Effector memory CD4-positive, alpha-beta T cell (primary cell): ENCODE measurements at places on chromosomes 5 and 9.

DNA sequence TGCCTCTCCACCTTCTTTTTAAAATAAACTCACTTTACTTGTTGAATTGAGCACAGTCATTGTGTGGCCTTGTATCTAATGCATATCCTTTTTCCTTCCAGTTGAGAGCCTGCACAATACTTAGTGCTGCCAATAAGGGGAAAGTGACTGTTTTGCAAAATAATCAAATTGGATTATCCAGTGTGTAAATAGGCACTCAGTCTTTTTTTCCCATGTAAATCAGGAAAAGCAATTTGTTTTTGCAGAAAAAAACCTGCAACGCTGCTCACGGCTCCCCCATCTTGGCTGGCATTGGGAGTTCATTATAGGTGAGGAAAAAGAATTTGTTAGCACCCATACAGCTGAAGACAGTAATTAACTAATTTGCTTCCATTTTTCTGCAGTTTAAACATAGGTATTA, 299.9 kb downstream of the CSNK1G3 start:
- DNase-seq, result no peak

GRCh38 chr5:178399701-178400095, 167.1 kb upstream of the PHYKPL start:
- DNase-seq, result no peak

- no peak for DNase-seq
Observed at GRCh38 chr5:155631116-155631515, 617.6 kb downstream of the KIF4B start.

GRCh38 chr5:9198394-9198793, 347.5 kb downstream of the SEMA5A start:
- no peak for DNase-seq

GRCh38 chr9:133406480-133407307, 11.1 kb downstream of the REXO4 start:
- peak; percentile 60 for DNase-seq

DNA sequence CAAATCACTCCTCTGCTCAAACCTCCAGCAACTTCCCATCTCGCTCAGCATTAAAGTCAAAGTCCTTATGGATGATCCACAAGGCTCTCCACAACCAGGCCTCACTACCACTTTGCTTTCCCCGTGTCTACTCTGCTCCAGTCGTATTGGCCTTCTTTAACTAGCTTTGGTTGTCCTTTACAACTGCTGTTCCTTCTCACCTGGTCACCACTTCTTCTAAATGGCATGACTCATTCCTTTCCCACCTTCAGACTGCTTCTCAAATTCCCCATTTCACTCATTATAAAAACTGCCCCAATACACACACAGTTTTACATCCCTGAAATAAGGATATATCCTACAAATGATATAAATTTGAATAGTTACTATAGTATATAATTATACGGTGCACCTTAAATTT, 30.4 kb downstream of the CERT1 start:
- no peak for DNase-seq

DNA sequence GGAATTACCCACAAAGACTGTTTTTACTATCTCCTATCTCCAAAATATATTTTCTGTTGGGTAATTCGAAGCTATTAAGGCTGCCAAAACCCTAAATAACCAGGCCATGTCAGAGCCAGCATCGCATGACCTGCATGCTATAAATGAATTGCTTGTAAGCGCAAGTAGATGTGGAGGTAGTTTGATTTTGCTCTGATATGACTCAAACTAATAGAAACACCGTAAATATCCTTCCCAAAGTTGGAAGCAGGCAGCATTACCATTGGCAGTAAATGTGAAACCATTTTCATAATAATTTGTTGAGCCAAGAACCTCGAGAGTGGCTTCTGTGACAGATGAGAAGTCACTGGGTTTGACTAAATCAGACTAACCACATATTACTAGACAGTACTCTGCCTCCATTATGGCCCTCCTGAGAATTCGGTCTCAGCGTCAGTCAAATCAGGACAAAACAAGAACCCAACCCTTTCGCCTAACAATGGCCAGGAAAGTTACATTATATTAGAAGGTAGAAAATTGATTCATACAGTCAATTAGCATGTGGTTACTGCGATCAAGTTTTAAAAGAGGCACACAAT, 289.8 kb downstream of the SPOCK1 start:
- no peak for DNase-seq
